Stimulated activated CD8-positive, alpha-beta memory T cell treated with anti-CD3 and anti-CD28 coated beads, Interleukin-7, amount 100 ng/mL, for 1 hour (primary cell): ENCODE measurements at places on chromosomes 16 and 17.
A peak's percentile ranks its signal among the peaks of the same experiment; 100 is the strongest.

DNA sequence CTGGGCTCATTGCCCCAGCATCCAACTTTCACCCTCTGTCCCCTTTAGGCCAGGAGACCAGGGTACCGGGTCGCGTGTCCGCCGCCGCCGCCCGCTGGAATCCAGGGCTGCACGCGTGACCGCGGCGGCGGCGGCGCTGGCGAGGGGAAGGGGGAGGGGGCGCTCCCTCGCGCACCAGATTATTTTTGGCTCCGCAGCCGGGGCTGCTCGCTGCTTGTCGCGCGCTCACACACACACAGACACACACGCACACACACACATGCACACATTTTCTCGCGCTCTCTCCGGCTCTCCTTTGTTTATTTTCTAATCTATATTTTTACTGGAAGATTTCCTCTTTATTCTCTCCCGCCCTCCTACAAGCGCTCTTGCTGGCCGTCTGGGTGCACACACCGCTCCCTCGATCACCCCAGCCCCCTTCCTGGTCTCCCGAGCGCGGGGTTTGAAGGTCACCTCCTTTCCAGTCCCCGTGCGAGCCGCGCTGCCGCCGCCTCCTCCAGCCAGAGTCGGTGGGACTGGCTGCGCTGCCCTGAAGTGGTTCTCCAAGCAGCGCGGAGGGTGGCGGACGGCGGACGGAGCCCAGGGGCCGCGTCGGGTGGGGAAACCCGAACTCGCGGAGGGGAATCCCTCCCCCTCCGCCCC, 921.4 kb upstream of the EEF2KMT start:
- DNase-seq: no peak

- no peak for DNase-seq
These were observed 51.5 kb downstream of the MPRIP start for GRCh38 chr17:17093764-17094163.

- DNase-seq: no peak
These were observed 417.9 kb downstream of the MAF start for GRCh38 chr16:79182616-79183015.

DNA sequence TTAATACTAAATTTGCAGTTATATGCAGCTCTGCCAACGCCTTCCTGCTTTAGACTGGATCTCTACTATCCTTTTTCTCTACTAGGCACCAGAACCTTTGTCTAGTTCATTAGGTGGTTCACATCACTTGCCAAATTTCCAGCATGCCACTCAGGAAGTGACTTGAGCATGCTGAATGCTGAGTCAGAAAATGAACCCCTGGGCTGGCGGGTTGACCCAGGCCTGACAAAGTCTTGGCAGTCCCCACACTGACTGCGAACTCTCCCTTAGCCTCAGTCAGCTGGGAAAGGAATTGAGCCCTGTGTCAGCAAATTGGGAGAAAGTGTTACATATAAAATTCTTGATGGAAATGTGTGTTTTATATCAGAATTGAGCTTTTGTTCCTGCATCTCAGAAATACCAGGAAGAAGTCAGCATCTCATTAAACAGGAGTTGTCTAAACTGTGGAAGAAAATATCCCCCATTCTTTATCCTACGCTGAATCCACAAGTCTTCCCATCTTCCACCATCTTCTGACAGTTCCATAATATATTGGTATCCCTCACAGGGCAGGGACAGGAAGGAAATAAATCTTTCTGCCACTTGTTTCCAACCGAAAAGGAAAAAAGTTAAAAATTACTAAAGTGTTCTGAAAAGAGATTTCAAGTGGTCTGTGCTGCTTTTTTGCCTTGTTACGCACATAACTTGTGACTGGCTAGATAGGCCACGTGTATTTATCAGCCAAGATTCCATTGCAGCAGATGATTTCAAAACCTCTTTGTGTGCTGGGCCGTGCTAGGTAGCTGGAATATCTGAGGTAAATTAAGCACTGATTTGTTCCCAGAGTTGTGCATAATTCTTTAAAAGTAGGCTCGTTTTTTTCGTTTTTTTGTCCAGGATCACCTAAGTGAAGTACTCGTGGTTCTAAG, 16.7 kb upstream of the SLC12A3 start:
- no peak for DNase-seq

DNA sequence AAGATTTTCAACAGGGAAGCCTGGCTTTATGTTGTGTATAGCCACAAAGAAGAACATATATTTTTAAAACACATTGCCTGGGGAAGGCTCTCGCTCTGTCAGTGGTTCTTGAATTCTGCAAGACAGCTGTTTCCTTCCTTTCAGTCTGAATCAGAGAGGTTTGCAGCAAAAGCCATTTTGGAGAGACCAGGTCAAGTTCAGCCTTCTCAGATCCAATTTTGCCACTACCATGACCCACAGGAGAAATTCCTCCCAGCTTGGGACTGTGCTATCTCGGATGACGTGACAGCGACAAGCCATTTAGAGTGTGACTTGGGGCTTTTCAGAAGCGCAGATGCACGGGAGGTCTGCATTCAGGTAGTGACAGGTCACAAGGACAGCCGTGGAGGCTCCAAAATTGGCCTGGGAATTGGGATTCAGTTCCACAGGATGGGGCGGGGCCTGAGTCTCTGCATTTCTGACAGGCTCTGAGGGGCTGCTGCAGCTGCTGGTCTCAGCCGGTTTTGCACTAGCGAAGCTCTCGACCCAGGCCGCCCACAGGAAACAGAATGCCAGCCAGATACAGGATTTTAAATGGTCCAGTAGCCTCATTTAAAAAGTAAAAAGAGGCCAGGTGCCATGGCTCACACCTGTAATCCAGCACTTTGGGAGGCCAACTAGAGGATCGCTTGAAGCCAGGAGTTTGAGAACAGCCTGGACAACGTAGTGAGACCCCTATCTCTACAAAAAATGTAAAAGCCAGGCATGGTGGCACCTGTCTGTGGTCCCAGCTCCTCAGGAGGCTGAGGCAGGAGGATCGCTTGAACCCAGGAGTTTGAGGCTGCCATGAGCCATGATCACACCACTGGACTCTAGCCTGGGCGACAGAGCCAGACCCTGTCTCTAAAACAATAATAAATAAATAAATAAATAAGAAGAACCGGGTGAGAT, 196.6 kb upstream of the CIBAR2 start:
- no peak for DNase-seq

- no peak for DNase-seq
These were observed 99.9 kb upstream of the CCL2 start for GRCh38 chr17:34154961-34155730.

DNA sequence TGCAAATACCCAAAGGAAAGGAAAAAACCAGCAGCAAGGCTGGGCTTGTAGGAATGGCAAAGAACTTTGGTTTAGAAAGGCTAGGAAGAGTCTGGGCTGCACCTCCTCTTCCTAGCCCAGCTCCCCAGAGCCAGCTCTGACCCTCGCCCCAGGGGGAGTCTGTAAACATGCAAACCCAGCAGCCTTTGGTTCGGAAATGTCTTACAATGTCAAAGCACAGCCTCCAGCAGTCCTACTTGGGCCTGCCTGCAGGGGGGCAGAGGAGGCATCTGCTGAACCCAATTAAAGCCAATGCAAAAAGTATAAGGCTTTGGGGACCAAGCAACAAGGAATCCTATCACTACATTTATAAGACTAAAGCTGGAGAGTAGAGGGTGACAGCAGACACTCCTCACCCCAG, 5.0 kb upstream of the FTSJ3 start:
- no peak for DNase-seq

GRCh38 chr17:82493226-82493781, 26.2 kb upstream of the FOXK2 start:
- DNase-seq: no peak

DNA sequence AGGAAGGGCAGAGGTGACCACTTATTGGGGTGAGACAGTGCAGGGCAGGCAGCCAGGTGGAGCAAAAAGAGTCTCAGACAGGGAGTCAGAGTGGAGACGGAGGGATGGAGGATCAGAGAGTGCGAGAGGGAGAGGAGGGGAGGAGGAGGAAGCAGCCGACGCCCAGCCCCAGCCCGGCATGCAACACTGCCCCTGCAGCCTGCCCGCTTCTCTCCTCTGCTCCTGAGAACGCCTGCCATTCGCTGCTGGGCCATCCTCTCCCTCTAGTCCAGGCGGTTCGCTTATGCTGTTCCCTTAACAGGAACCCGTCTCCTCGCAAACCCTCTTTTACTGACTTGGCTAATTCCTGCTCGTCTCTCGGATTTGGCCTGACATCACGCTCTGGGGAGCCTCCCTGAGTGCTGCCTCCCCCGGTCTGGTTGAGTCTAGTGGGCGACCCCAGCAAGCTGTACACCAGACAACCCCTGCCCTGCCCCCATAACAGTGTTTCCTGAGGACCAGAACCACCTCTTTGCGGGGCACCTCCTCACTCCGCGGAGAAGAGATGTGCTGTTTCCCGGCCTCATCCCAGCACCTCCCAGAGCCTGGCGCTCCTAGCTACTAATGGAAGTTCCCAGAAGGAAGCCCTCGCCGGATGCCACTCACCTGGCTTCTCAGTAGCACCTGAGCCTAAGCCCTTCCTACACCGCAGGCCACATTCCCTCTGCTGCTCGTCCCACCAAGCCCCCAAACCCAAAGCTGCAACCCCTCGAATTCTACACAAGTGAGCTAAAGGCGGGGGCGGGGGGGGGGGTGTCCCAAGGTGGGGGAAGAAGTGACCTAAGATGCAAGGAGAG, 61.2 kb upstream of the CCL1 start:
- DNase-seq: no peak

DNA sequence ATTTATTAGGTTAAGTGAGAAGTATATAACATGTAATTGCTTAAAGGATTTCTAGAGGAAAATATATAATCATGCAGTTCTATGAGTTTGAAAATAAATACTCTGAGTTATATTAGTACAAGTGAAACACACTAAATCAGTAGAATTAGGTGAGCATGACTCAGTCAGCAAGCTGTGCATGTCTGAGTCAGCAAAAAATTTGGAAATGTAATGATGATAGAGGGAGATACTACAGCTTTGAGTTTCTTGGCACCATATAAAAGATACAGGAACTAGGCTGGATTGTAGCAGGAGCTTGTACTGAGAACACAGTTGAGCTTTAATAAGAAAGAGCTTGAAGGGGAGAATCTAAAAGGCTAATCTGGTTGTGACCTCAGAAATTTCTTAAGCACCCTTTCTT, 1224.6 kb downstream of the CDH8 start:
- no peak for DNase-seq

GRCh38 chr16:87174061-87174460, 143.1 kb downstream of the C16orf95 start:
- DNase-seq: no peak

- DNase-seq: no peak
These were observed 4.7 kb downstream of the LPCAT2 start for GRCh38 chr16:55513616-55514015.

DNA sequence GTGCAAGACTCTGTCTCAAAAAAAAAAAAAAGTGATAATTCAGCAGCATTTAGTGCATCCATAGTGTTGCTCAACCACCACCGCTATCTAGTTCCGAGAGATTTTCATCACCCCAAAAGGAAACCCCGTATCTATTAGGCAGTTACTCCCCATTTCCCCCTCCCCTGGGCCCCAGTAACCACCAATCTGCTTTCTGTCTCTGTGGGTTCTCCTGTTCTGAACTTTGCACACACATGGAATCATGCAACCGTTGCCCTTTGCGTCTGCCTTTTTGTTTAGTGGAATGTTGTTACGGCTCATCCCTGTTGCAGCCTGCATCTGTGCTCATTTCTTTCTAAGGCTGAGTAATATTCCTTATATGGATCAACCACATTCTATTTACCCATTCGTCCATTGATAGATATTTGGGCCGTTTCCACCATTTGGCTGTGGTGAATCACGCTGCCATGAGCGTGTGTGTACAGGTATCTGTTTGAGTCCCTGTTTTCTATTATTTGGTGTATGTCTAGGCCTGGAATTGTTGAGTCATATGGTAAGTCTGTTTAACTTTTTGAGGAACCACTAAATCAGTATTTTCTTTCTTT, 8.7 kb upstream of the SYNGR2 start:
- no peak for DNase-seq

- DNase-seq: no peak
These were observed 674 bp downstream of the C17orf75 start for GRCh38 chr17:32341141-32341856.

DNA sequence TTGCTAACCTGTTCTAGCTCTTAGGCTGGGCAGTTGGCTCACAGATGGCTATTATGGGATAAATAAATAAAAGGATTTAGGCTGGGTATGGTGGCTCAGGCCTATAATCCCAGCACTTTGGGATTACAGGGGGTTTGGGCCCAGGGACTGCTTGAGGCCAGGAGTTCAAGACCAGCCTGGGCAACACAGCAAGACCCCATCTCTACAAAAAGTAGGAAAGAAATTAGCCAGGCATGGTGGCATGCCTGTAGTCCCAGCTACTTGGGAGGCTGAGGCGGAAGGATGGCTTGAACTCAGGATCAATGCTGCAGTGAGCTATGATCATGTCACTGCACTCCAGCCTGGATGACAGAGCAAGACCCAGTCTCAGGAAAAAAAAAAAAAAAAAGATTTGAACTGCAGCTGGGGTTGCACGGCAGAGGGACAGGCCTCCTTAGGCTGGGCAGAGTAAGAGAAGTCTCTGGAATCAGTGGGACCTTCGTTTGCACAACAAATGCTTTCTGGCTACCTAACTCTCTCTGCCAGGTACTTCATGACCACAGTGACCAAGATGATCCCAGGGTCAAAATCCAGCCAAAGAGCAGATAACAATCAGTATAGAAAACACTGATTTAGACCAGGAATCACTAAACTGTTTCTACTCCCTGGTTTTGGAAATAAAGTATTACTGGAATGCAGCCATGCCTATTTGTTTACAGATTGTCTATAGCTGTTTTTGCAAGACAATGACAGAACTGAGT, 6.8 kb downstream of the RUSF1 start:
- DNase-seq: no peak

- DNase-seq: no peak
These were observed 3.0 kb downstream of the KRT27 start for GRCh38 chr17:40779181-40779909.

GRCh38 chr16:87441886-87442580, 49.9 kb downstream of the MAP1LC3B start:
- DNase-seq: no peak

GRCh38 chr16:29994600-29995323, 655 bp downstream of the HIRIP3 start:
- peak; percentile 24 for DNase-seq

DNA sequence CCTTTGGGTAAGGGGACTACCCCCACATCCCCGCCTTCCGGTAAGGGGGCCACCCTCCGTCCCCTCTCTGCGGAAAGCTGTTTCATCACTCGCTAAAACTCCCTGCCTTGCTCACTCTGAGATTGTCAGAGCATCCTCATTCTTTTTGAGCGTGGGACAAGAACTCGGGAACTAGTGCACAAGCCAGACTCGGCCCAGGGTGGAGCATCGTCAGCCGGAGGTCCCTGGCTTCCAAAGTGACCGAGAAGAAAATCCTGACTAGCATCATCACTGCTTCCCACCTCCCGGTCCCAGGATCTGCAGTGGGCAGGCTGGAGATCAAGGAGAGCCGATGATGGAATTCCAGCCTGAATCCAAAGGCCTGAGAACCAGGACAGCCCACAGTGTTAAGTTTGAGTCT, 380.3 kb downstream of the SEC14L1 start:
- DNase-seq: no peak

DNA sequence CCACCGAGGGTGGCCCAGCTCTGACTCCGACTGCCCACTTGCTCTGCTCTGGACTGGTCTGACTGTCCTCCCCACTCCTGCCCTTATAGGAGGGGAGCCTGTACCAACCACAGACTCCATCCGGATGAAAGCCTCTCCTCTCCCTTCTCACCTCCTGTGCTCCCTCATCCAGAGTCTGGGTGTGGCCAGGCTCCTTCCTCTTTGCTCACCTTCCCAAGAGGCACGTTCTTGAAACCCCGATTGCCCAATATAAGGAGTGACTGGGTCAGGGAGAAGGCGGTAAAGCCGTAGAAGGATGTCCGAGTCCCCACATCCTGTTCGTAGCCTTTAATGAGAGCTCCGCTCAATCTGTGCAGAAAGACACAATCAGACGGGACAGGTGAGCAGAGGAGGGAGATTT, 17.1 kb downstream of the ST6GALNAC1 start:
- DNase-seq: no peak
